CD14-positive monocyte (primary cell): ENCODE measurements at places on chromosomes 3 and 15.
A peak's percentile ranks its signal among the peaks of the same experiment; 100 is the strongest.

GRCh38 chr15:29890336-29891095 is 68.2 kb upstream of the TJP1 start:
- DNase-seq = no peak

DNA sequence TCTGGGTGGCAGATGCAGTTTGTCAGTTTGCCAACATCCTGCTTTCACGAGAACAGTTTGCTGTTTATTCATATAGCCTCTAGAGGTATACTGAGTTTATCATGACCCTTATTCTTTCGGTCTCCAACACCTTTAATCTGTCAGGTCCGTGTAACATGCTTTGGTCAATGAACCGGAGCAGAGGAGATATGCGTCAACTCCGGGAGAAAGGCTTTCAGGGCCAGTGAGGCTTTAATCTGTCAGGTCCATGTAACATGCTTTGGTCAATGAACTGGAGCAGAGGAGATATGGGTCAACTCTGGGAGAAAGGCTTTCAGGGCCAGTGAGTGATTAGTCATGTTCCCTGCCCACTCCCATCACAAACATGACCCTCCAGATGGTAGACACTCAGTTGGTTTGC is 16.9 kb upstream of the GPD1L start:
- no peak for DNase-seq

GRCh38 chr15:68442041-68442440 is 10.1 kb upstream of the ITGA11 start:
- DNase-seq = no peak

DNA sequence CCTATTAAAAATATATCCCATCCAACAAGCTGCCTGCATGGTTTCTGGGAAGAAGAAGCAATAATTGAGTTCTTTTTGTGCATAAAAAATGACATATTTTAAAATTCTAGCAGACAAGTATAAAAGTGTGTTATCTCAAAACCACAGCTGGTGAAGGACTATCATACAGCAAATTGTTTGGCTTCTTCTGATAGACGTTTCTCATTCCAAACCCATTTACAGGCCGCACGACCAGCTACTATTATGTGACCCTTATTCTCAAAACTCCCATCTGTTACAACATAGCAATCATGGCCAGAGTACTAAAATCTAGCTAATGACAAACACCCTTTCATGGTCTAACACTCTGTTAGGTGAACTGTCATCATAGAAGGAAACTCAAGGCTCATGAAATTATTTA is 21.7 kb downstream of the ETFA start:
- DNase-seq = no peak

- peak; percentile 75 for DNase-seq
Measured at GRCh38 chr3:36907911-36908646, 36.8 kb downstream of the TRANK1 start.

- DNase-seq = peak; percentile 76
Measured at GRCh38 chr15:52440414-52440813, 88.3 kb downstream of the MYO5A start.

- DNase-seq = no peak
Measured at GRCh38 chr3:157279237-157279636, 119.3 kb upstream of the CCNL1 start.

GRCh38 chr3:197372047-197372661 is 73.7 kb upstream of the DLG1 start:
- DNase-seq = no peak

DNA sequence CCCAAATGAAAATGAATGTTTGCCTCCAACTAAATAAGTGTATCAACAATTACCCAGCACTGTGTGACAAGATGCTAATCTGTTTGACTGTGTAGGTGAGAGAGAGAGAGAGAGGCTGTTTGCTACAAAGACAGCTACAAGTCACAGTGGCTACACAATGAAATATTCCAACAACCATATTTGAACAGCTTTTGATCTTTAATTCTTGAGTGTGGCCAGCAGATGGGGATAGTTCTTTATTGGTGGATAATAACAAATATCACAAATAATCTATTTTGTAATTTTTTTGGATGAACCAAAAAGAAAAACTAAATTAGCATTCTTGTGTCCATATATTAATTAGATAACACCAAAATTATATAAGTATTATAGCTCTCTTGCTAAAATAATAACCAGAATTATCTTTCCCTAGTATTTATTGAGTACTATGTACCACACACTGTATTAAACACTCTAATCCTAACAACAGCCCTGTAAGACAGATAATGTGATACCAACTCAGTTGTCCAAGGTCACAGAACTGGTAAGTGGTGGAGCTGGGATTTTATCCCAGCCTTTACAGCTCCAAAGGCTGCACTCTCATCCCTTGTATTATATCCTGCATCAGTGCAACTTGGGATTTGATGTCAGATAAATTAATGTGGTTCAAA is 61.9 kb upstream of the C3orf80 start:
- DNase-seq = no peak

GRCh38 chr3:12159227-12159601 is 502 bp upstream of the TIMP4 start:
- no peak for DNase-seq

DNA sequence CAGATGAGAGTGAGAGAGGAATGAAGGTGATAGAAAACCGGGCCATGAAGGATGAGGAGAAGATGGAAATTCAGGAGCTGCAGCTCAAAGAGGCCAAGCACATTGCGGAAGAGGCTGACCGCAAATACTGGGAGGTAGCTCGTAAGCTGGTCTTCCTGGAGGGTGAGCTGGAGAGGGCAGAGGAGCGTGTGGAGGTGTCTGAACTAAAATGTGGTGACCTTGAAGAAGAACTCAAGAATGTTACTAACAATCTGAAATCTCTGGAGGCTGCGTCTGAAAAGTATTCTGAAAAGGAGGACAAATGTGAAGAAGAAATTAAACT is 88.9 kb downstream of the EOMES start:
- peak; percentile 43 for DNase-seq

GRCh38 chr15:96412045-96412905 is 81.8 kb downstream of the NR2F2 start:
- DNase-seq = no peak

DNA sequence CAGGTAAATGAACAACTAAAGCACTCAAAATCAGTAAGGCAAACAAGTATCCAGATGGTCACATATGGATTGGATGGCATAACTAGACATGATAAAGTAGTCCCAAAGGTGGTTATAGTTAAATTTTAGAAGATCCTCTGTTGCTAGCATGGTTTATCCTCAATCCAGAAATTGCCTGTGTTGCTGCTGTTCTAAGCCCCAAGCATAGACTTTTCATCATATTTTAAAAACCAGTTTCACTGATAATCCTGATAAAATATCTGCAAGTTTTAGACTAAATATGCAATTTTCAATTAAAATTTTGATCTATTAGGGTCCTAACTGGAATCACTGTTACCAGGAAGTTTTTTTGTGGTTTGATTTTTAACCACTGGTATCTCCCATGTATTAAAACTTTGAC is 35.4 kb downstream of the MBNL1 start:
- no peak for DNase-seq

- DNase-seq = no peak
Measured at GRCh38 chr15:88448991-88449461, 18.2 kb downstream of the MRPL46 start.

DNA sequence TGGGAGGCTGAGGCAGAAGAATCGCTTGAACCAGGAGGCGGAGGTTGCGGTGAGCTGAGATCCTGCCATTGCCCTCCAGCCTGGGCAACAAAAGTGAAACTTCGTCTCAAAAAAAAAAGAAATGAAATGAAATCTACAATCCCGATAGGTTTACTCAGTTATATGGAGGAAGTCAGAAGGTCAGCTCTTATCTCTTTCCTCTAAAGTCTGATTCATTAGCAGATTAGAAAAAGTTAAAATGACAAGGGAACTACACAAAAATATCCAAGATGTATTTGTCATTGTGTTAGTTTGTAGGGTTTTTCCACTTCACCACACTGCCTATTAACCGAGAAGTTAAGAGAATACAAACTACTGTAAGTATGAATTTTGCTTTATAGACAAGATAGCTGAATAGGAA is 420.6 kb downstream of the SHQ1 start:
- DNase-seq = no peak

- no peak for DNase-seq
Measured at GRCh38 chr3:68996356-68996995, 17.0 kb downstream of the EOGT start.

DNA sequence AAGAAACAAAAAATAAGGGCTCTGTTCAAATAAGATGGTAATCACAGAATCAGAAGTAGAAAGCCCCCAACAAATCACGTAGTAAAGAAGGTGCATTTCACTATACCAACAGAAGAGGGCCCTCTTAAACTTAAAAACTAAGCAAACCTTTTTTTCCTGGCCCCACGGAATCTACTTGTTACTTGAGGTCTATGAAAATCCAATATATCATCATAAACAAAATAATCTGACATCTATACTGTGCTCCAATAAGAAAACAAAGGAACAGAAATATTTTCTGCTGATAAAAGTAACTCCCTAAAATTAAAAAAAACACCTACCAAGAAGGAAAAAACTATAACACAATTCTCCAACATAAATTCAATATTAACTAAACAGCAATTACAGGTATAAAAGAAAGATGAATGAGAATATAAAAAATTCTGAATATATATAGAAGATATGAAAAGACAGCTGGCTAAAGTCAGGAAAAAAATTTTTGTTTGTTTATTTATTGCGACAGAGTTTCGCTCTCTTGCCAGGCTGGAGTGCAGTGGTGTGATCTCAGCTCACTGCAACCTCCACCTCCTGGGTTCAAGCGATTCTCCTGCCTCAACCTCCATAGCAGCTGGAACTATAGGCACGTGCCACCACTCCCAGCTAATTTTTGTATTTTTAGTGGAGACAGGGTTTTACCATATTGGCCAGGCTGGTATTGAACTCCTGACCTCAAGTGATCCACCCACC is 81.8 kb downstream of the CLASP2 start:
- DNase-seq = peak; percentile 48

DNA sequence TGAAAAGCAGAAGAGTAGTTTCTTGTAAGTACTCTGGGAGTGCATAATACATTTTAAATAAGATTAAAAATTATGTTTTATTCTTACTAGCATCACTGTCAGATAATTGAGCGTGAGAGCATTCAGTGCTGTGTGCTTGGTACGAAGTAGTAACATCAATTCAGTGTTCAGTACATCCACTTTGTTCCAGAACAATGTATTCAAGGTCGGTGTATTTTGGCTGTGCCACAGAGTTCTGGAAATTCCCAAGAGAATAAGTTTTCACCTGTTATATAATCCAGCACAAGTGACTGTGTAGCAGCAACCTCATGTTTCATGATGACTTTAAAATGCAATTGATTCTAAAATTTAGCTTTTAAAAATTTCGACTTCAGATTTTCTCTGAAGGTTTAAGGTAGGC is 130.6 kb downstream of the IGF1R start:
- DNase-seq = no peak

- no peak for DNase-seq
Measured at GRCh38 chr3:149589332-149589731, 68.5 kb downstream of the WWTR1 start.

GRCh38 chr15:74036271-74037170 is 42.0 kb downstream of the PML start:
- no peak for DNase-seq

DNA sequence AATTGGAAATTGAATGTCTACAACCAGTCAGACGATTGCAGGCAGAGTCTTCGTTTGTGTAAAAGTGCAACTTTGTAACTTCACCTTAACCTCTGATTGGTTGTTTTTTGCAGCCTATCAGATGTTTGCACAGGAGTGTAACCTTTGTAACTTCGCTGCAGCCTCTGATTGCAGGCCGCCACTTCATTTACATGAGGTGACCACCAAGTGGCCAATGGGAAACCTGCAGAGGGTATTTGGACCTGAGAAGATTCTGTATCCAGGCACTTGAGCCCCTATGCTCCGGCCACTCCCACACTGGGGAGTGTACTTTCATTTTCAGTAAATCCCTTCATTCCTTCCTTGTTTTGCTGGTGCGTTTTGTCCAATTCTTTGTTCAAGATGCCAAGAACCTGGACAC is 68.1 kb upstream of the PFN2 start:
- no peak for DNase-seq

GRCh38 chr3:168152149-168152548 is 56.4 kb upstream of the GOLIM4 start:
- DNase-seq = no peak

- DNase-seq = no peak
Measured at GRCh38 chr15:96702589-96702988, 372.1 kb downstream of the NR2F2 start.

DNA sequence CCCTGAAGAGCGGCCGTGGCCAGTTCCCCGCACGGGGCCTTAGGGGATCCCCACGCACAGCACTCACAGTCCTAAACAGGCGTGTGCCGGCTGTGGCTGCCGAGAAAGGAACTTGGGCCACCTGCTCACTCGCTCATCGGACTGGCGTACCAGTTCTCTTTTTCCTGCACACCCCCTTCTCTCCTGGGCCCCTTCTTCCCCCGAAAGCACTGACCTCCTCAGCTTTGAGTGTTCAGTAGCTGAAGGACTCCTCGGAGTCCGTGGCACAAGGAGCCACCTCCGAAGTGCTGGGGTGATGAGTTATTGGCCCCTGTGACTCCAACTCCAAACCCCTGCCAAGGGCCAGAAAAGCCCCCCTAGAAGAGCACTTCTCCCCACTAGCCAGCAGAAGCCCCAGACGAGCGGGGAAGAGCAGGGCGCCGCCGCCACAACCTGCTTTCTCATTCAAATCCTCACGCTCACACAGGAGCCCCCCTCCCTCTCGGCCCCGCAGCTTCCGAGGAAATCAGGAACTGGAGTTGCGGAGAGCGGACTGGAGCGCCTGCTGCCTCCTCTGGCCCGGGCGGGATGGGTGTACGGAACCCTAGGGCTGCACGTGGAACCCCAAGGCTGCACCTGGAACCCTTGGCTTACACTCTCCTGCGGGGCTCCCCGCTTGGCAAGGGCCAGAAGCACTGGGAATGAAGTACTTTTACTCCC is at the start of gene PLCH1:
TSS of gene PLCH1 (minus strand) at position 446 of the 699 bp plus-strand sequence. CDS start 40,847 bp downstream, outside the sequence.
- DNase-seq = peak; percentile 62

- no peak for DNase-seq
Measured at GRCh38 chr3:37853691-37854413, 7.8 kb upstream of the CTDSPL start.

DNA sequence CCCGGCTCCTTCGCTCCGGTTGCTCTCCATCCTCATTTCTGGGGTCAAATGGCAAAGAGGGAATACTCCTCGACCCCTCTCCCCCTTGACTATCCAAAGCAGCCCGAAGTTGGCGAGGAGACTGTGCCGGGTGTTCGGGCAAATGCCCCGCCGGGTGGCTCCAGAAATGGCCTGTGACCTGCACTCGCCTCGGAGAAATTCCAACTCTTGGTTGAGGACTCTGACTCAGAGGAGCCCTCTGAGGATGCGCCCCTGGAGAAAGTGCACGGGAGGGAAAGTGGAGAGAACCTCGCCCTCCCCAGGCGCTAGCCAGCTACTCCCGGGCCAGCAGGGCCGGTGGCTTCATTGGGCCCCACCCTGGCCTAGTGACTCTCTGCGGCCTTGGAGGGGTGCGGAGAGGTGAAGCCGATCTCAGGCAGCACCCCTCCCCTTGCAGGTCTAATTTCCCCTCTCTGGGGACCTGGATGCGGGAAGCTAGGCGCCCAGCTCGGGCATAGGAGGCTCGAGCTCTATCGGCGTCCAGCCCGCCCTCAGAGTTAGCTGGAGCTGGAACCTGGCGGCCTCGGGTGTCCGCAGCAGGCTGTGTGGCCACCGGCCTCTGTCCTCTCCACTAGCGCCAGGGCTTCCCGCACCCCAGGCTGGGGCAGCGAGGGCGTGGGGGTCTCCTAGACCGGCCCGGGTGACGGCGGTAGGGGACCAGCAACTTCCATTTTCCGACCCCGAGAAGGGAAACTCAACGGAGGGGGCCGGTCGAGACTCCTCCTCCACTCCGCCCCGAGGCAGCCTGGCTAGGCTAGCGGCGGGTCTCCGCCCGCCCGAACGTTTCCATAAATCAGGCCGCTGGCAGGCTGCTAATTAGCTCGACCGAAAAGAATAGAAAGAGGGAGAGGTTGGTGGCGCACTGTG is 29.4 kb downstream of the NR2F2 start:
- no peak for DNase-seq
